ENCODE measurements at places on chromosomes 3 and 15. TPM values are rescaled to one million over a fixed set of nuclear protein-coding genes. Genes with fewer than 3 reads are reported as not detected.

Gene NANOGP8
- not detected for total RNA-seq

Gene KIF15
- total RNA-seq: 7.4 TPM

Gene VIPR1
- 2.0 TPM for total RNA-seq

Gene ALDH1A3
- 20.1 TPM for total RNA-seq

Gene CNTN6
- total RNA-seq: not detected

Gene ADGRG7
- not detected for total RNA-seq

Gene GOLGA8J
- 0.09 TPM for total RNA-seq

Gene BCHE
- 1.1 TPM for total RNA-seq

Gene CPN2
- total RNA-seq: not detected

Gene RBSN
- 9.4 TPM for total RNA-seq

Gene UBA7
- 0.66 TPM for total RNA-seq

Gene C2CD4A
- 0.17 TPM for total RNA-seq

Gene HESX1
- not detected for total RNA-seq

Gene FMN1
- 0.46 TPM for total RNA-seq

Gene FEZF2
- not detected for total RNA-seq

Gene GPR160
- total RNA-seq: 2.1 TPM

Gene SPPL2A
- 91.4 TPM for total RNA-seq

Gene PCOLCE2
- 21.8 TPM for total RNA-seq
